ENCODE measurements at places on chromosomes 2 and 18. TPM values are rescaled to one million over a fixed set of nuclear protein-coding genes. Genes with fewer than 3 reads are reported as not detected.

- H3K36me3 ChIP-seq: no peaks in the 10 kb centered on the region
- H3K27ac ChIP-seq: no peak overlapping the region
- no peak for DNase-seq
- no peak overlapping the region for H3K4me3 ChIP-seq
Measured at GRCh38 chr2:238585836-238586821, 159.4 kb downstream of the ASB1 start.

GRCh38 chr2:162840598-162841246 is 2.2 kb upstream of the KCNH7 start:
- peaks cover 10% of the 10 kb centered on the region for H3K27me3 ChIP-seq
- no peak overlapping the region for H3K4me3 ChIP-seq
- no peak overlapping the region for H3K27ac ChIP-seq
- no peak for DNase-seq
- H3K4me1 ChIP-seq: no peaks in the 10 kb centered on the region
- no peaks in the 10 kb centered on the region for H3K36me3 ChIP-seq

- H3K4me3 ChIP-seq: no peak overlapping the region
- no peaks in the 10 kb centered on the region for H3K4me1 ChIP-seq
- no peak overlapping the region for H3K27ac ChIP-seq
- H3K27me3 ChIP-seq: no peaks in the 10 kb centered on the region
- no peaks in the 10 kb centered on the region for H3K36me3 ChIP-seq
Measured at GRCh38 chr2:19643117-19643518, 258.7 kb downstream of the TTC32 start.

DNA sequence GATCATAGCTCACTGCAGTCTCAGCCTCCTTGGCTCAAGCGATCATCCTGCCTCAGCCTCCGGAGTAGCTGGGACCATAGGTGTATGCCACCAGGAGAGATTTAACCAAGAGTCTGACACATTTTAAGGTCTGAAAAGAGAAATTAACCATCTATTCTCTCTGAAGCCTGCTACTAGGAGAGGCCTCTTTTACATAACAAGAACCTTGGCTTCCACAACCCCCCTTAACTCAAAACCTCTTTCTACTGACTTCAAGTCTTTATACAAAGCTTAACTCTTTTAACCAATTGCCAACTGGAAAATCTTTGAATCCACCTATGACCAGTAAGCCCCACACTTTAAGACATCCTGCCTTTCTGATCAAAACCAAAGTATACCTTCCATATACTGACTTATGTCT is 279.9 kb upstream of the CELF4 start:
- no peak overlapping the region for H3K4me3 ChIP-seq
- H3K36me3 ChIP-seq: no peaks in the 10 kb centered on the region
- no peaks in the 10 kb centered on the region for H3K4me1 ChIP-seq
- H3K27ac ChIP-seq: no peak overlapping the region

The ALPG gene
- not detected for total RNA-seq

GRCh38 chr2:37566517-37566981 is 104.9 kb downstream of the CDC42EP3 start:
- no peaks in the 10 kb centered on the region for H3K27me3 ChIP-seq
- no peaks in the 10 kb centered on the region for H3K36me3 ChIP-seq
- peak overlapping the region; percentile 12 for H3K27ac ChIP-seq
- H3K4me1 ChIP-seq: peaks cover 15% of the 10 kb centered on the region
- DNase-seq: no peak

DNA sequence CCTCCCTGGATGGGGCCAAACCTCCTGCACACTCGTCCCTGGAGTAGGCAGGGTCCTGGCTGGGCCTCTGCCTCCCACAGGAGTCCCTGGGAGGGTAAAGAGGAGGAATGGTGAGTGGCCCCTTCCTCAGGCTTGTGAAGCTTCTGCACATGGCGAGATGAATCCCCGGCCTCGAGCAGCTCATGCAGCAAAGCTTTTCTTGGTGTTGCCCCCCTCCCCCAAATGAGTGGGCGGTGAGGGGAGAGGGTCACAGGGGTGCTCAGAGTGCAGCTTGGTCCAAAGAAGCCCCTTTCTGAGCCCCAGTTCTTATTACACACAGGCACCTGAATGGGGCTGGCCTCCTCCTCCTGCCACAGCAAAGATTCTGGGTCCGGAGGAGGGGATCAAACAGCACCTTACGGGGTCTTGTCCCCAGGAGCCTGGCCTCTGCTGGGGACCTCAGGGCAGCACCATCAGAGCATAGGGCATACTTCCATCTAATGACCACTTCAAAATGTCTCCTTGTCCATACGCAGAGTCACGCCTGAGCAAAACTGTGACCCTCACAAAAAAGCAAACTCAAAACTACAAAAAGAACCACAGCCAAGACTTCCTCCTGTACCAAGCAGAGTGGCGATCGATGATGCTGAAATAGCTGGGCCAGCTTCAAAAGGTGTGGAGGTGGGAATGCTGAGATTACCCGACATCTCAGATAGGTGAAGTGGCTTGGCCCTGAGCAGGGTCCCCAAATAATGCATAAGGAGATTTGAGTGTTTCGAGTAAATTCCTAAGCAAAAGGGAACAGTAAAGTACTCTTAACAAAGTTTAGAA is 148.4 kb upstream of the TWIST2 start:
- H3K4me1 ChIP-seq: peaks cover 4% of the 10 kb centered on the region
- no peak overlapping the region for H3K27ac ChIP-seq
- no peak overlapping the region for H3K4me3 ChIP-seq
- DNase-seq: no peak
- H3K27me3 ChIP-seq: peaks cover 21% of the 10 kb centered on the region

GRCh38 chr2:242054881-242055801 is 185.6 kb downstream of the RTP5 start:
- no peak overlapping the region for H3K4me3 ChIP-seq
- DNase-seq: no peak
- H3K27ac ChIP-seq: no peak overlapping the region
- H3K27me3 ChIP-seq: peaks cover 57% of the 10 kb centered on the region
- H3K36me3 ChIP-seq: no peaks in the 10 kb centered on the region
- H3K4me1 ChIP-seq: peaks cover 2% of the 10 kb centered on the region

GRCh38 chr18:76619261-76619620 is 124.2 kb upstream of the ZNF516 start:
- H3K27me3 ChIP-seq: peaks cover 65% of the 10 kb centered on the region
- H3K4me3 ChIP-seq: no peak overlapping the region
- peaks cover 5% of the 10 kb centered on the region for H3K36me3 ChIP-seq
- peaks cover 2% of the 10 kb centered on the region for H3K4me1 ChIP-seq
